ENCODE measurements at places on chromosomes 3 and 15.

GRCh38 chr3:85005946-85006345, 47.2 kb downstream of the CADM2 start:
- no peak for DNase-seq

- DNase-seq, result no peak
Measured at GRCh38 chr3:141952611-141953010, 76.2 kb downstream of the ATP1B3 start.

- DNase-seq, result no peak
Measured at GRCh38 chr15:29682361-29682760, 139.9 kb downstream of the TJP1 start.

DNA sequence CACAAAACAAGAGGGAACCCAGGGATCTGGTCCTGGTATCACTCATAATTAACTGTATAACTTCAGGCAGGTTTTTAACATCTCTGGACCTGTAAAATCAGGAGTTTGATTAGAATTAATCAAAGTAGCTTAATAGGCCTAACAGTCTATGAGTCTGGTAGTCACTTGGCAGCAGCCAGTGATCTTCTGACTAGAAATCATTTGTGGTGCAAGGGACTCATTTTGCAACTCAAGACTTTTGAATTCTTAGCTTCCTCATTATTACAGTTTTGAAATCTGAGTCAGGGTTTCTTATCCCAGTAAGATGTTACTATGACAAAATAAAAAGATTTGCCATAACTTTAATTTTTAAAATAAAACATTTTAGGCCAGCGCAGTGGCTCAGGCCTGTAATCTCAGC, 70.8 kb downstream of the TMCC1 start:
- DNase-seq, result no peak

DNA sequence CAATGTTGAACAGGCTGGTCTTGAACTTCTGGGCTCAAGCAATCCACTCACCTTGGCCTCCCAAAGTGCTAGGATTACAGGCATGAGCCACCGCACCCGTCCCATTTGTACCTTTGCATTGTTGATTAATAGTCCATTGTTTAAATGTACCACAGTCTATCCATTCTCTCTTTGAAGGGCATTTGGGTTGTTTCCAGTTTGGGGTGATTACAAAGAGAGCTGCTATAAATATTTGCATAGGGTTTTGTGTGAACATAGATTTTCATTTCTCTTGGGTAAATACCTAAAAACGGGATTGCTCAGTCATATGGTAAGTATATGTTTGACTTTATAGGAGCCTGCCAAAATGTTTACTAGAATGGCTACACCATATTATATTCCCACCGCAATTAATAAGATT, 13.7 kb upstream of the PTPRG start:
- DNase-seq, result no peak

Measured in activated naive CD4-positive, alpha-beta T cell treated with anti-CD3 and anti-CD28 coated beads, Interleukin-2, amount 50 U/mL, for 72 hours (primary cell).